ENCODE measurements at places on chromosomes 11 and 22.

DNA sequence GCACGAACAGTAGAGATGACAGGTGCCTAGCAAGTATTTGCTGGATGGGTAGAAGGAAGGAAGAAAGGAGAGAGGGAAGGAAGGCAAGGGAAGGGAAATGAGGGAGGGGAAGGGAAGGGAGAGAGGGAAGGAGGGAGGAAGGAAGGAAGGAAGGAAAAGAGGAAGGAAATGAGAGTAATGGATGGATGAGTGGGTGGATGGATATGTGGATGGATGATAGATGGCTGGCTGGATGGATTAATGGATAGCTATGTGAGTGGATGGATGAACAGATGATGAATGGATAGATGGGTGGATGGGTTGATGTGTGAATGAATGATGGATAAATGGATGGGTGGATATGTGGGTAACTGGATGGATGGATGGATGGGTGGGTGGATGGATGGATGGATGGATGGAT lies 125.9 kb upstream of the FGF3 start:
- no peak for DNase-seq

- DNase-seq = no peak
Observed at GRCh38 chr11:110177086-110177456, 83.9 kb downstream of the ZC3H12C start.

- no peak for DNase-seq
Observed at GRCh38 chr11:115845872-115846271, 341.7 kb upstream of the CADM1 start.

DNA sequence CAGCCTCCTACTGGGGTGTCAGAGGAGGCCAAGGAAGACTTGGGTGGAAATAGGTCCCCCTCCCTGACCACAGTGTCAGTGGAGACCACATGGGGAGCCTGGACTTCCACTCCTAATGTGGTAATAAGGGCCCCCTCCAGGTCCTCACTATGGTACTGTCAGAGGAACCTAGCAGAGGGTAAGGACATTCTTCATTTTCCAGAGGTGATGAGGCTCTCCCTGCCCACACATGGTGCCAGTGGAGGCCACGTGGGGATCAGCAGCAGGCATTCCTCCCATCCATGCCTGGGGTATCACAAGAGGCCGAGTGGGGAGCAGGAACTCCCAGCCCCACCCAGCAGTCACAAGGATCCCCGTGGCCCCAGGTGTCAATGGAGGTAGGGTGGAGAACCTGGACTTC lies 6.5 kb upstream of the CLDN5 start:
- DNase-seq = no peak

DNA sequence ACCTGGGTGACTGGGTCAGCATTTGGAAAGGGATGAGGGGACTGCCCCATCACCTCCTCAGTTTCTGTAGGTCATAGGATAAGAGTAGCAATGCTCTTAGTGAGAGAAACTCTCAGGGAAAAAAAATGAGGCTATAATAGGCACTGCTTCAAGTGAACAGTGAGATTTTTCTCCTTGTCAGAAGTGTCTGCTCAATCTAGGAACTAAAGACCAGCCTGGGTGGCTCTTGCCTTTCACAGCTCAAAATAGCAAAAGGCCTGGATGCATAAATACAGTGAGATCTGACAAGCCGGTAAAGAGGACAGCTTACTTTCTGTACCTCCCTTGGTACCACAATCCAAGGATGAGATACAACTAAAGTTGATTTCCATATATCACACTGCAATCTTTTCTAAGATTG lies 205.6 kb upstream of the ANO5 start:
- no peak for DNase-seq

- DNase-seq = no peak
Observed at GRCh38 chr22:22703203-22703570, 58.8 kb downstream of the GGTLC2 start.

- peak; percentile 86 for DNase-seq
Observed at GRCh38 chr22:39520226-39521105, at the start of gene ATF4. Gene ATF4 (plus strand): TSS chr22:39520562. CDS start chr22:39521446, 884 bp downstream.

DNA sequence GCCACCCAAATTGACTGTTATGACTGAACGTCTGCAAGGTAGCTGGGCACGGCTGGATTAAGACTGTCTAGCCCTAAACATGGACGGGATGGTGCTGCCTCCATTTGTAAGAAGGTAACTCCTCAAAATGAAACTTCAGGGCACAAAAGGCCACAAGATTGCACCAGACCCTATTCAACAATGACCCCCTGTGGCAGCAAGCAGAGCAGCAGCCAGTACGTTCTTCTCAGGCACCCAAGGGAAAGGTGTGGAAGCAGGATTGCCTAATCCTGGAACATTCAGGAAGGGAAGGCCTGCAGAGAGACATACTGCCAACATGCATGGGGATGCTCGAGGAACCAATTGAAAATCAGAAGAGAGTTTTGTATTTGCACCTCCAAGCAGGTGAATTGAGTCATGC lies 4.5 kb upstream of the TBX10 start:
- no peak for DNase-seq

DNA sequence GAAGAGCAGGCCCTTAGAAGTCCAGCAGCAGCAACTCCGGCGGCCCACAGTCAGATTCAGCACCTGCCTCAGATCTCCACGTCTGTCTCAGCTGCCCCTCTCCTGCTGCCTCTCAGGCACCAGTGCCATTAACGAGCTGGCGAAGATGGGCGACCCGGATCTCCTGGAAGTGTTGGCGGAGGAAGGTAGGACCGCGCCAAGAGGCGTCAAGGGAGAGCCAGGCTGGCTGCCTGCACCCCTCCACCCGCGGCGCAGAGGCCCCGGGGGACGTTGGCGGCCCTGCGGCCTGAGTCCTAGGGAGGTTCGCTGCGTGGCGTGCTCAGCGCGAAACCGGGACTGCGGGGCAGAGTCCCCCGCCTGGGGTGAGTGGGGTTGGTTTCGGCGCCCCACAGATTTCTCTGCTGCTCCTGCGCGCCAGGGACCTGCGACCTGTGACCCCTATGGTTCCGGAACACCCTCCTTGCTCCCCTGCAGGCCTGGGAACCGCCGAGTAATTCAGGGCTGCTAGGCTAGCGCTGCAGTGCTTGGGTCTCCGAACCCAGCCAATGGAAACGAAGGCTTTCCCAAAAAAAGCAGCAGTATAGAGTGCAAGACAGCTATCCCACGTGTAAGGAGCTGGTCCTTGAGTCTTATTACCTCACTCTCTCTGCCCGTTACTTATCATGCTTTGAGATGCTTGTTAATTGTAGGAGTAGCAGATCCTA lies 615 bp downstream of the ANO5 start:
- DNase-seq = no peak

GRCh38 chr11:106077609-106078455 lies at the start of gene AASDHPPT:
Gene AASDHPPT (plus strand): TSS chr11:106077662. CDS start chr11:106077711, 49 bp downstream.
- DNase-seq = no peak

All from T-helper 2 cell treated with Interferon-gamma antibody and Interleukin-4, amounts not matched to agents 5 μg/mL and 100 μg/mL, for 36 hours (primary cell).